CD4-positive, alpha-beta T cell (primary cell): ENCODE measurements at places on chromosomes 6 and 20.

- H3K4me1 ChIP-seq: peaks cover 65% of the 10 kb centered on the region
- H3K27ac ChIP-seq: no peak overlapping the region
- no peaks in the 10 kb centered on the region for H3K36me3 ChIP-seq
- H3K4me3 ChIP-seq: peak overlapping the region; percentile 45
Observed at GRCh38 chr20:25863536-25864325, 167.1 kb upstream of the ZNF337 start.

- H3K36me3 ChIP-seq: peaks cover 2% of the 10 kb centered on the region
- H3K27me3 ChIP-seq: no peaks in the 10 kb centered on the region
- peaks cover 60% of the 10 kb centered on the region for H3K4me1 ChIP-seq
- peak overlapping the region; percentile 41 for H3K27ac ChIP-seq
Observed at GRCh38 chr6:157989541-157990289, 8.1 kb downstream of the SYNJ2 start.

DNA sequence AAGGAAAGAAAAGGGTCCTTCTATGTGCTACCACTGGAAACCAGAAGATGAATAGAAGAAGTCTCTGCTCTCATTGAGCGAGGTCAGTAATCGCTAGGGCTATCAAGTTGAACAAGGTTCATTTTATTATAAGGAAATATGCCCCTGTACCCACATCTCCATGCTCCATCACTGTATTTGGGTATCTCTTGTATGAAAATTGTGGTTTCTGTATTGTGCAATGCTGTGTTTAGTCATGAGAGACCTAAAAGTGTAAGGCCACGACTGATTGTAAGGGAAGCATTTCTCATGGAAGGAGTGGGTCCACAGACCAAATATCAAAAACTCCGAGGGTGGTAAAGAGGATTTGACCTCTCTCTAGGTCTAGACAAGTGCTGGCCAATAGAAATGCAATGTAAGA is 3.6 kb upstream of the HS3ST5 start:
- H3K27ac ChIP-seq: no peak overlapping the region
- DNase-seq: no peak
- peaks cover 6% of the 10 kb centered on the region for H3K27me3 ChIP-seq
- H3K36me3 ChIP-seq: no peaks in the 10 kb centered on the region

DNA sequence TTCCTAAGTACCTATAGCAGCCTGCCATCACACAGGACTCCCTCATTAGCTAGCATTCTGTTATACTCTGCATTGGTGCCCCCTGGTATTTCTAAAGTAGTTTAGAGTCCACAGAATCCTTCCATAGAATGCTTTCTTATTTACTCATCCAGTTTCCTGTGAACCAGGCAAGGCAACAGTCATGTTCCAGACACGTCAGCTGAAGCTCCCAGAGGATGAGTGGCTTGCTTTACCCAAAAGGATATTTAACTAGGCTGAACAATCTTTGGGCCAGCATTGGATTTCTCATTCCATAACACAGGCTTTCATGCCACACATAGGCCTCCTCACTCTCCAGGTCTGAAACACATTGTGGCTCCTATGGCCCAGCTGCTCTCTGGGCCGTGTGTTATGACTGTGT is 203.8 kb upstream of the MAP3K7 start:
- H3K4me1 ChIP-seq: no peaks in the 10 kb centered on the region
- H3K4me3 ChIP-seq: no peak overlapping the region
- H3K27me3 ChIP-seq: no peaks in the 10 kb centered on the region
- DNase-seq: no peak
- H3K36me3 ChIP-seq: no peaks in the 10 kb centered on the region

- no peaks in the 10 kb centered on the region for H3K36me3 ChIP-seq
- no peak overlapping the region for H3K4me3 ChIP-seq
- no peaks in the 10 kb centered on the region for H3K4me1 ChIP-seq
- no peak for DNase-seq
- H3K27ac ChIP-seq: no peak overlapping the region
Observed at GRCh38 chr20:24895898-24896658, 53.0 kb upstream of the CST7 start.

GRCh38 chr20:2521369-2522305 is 12.9 kb upstream of the ZNF343 start:
- no peaks in the 10 kb centered on the region for H3K27me3 ChIP-seq
- no peak overlapping the region for H3K27ac ChIP-seq
- DNase-seq: no peak
- H3K4me1 ChIP-seq: peaks cover 19% of the 10 kb centered on the region

- peak; percentile 65 for DNase-seq
- peak overlapping the region; percentile 100 for H3K27ac ChIP-seq
- peaks cover 45% of the 10 kb centered on the region for H3K4me1 ChIP-seq
Observed at GRCh38 chr6:32196682-32197616, 4.5 kb upstream of the GPSM3 start.

DNA sequence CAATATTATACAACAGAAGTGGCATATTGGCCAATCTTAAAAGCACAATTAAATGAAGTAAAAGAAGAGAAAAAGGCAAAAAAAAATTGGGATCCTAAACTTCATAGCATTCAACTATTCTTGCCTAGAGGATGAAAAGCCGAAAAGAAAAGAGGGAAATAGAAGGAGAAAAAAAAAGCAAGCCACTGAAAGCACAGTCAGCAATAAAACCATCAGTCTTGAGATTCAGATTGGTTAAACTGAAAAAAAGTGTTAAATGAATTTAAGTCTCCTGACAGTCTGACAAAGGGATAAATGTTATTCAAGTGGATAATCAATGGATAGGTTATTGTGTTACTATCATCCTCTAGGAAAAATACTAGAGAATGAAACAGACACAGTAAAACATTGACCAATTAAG is 19.9 kb downstream of the MOXD1 start:
- no peaks in the 10 kb centered on the region for H3K27me3 ChIP-seq
- no peak overlapping the region for H3K4me3 ChIP-seq
- no peaks in the 10 kb centered on the region for H3K4me1 ChIP-seq
- DNase-seq: no peak
- no peak overlapping the region for H3K27ac ChIP-seq

DNA sequence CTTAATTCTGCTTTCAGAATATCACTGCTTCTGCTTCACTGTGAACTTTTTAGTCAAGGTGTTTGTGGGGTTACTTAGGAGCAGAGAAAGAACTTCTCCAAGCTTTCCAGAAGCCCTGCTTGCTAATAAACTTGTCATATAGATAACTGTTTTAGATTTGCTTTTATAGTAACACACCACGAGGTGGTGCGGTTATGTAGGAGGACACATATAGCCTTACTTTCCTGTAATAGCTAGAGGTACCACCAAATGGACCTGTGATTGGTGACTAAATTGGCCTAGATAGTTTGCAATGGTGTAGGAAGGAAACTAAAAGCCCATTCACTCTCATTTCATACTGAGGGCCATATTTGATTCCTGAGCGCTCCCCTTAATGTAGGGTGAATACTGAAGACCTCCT is 52.3 kb upstream of the BCLAF1 start:
- peaks cover 2% of the 10 kb centered on the region for H3K36me3 ChIP-seq
- no peaks in the 10 kb centered on the region for H3K27me3 ChIP-seq
- H3K4me3 ChIP-seq: no peak overlapping the region
- no peak for DNase-seq
- H3K27ac ChIP-seq: no peak overlapping the region
- no peaks in the 10 kb centered on the region for H3K4me1 ChIP-seq

- no peaks in the 10 kb centered on the region for H3K36me3 ChIP-seq
- H3K4me1 ChIP-seq: no peaks in the 10 kb centered on the region
- H3K27me3 ChIP-seq: no peaks in the 10 kb centered on the region
Observed at GRCh38 chr6:143111443-143111842, 50.8 kb downstream of the AIG1 start.

- H3K4me3 ChIP-seq: no peak within 1 kb of the TSS
- H3K4me1 ChIP-seq: peaks cover 4% of the 10 kb centered on the region
- no peaks in the 10 kb centered on the region for H3K36me3 ChIP-seq
- H3K27me3 ChIP-seq: peaks cover 34% of the 10 kb centered on the region
Observed at GRCh38 chr6:30940361-30940986, at the start of gene MUCL3. Gene MUCL3 (plus strand): TSS chr6:30940973. CDS start chr6:30941000, 27 bp downstream.

GRCh38 chr6:25337431-25337830 is 58.3 kb downstream of the CARMIL1 start:
- H3K4me3 ChIP-seq: no peak overlapping the region
- DNase-seq: no peak
- H3K4me1 ChIP-seq: no peaks in the 10 kb centered on the region
- no peak overlapping the region for H3K27ac ChIP-seq
- H3K27me3 ChIP-seq: no peaks in the 10 kb centered on the region

DNA sequence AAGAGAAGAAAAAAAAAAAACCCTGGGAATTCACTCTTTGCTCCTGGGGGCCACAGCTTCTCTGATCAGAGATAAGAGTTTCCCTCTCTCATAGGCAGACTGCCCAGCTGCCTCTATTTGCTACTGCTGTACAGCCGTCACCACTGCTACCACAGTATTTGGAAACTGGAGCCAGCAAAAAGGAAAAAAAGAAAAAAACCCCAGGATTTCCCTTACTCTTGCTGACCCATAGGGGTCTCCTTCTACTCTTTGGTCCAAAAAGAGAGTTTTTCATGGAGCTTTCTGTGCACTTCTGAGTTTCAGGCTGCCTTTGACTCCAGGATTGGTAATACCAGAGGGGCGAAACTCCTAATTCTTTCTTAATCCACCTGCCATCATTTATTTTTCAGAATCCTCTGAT is 89.7 kb downstream of the MDGA1 start:
- H3K36me3 ChIP-seq: no peaks in the 10 kb centered on the region
- no peak overlapping the region for H3K27ac ChIP-seq
- H3K4me3 ChIP-seq: no peak overlapping the region
- no peaks in the 10 kb centered on the region for H3K27me3 ChIP-seq
- no peak for DNase-seq
- no peaks in the 10 kb centered on the region for H3K4me1 ChIP-seq

DNA sequence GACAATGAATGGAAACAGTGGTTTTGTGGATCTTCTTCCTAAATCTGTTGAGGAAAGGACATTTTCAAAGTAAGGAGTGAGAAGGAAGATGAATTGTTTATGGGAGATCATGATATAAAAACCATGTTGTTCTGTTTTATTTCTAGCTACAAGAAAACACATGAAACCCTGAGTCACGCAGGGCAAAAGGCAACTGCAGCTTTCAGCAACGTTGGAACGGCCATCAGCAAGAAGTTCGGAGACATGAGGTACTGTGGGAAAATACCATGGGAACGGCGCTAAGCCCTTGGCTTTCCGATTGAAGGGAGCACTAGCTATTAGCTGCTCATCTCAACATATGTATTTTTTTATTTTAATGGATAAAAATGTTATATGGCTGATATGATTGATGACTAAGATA is 53.6 kb downstream of the HDDC2 start:
- H3K27me3 ChIP-seq: no peaks in the 10 kb centered on the region
- no peak overlapping the region for H3K4me3 ChIP-seq
- H3K36me3 ChIP-seq: no peaks in the 10 kb centered on the region
- no peak overlapping the region for H3K27ac ChIP-seq

- H3K4me3 ChIP-seq: no peak overlapping the region
- no peaks in the 10 kb centered on the region for H3K27me3 ChIP-seq
- DNase-seq: no peak
- peaks cover 2% of the 10 kb centered on the region for H3K4me1 ChIP-seq
- H3K27ac ChIP-seq: no peak overlapping the region
Observed at GRCh38 chr6:158086504-158087223, 81.4 kb downstream of the SERAC1 start.
